Kidney (tissue), 22 donors: ENCODE measurements at places on chromosomes 5 and 9. TPM values are rescaled to one million over a fixed set of nuclear protein-coding genes. Genes with fewer than 3 reads are reported as not detected.
A peak's percentile ranks its signal among the peaks of the same experiment; 100 is the strongest.

IFNE gene
- total RNA-seq: 1.1 TPM

HCN1 gene
- not detected for total RNA-seq

FRMD3 gene
- total RNA-seq: 11.0 TPM

PRSS3 gene
- total RNA-seq: 0.79 TPM

DNA sequence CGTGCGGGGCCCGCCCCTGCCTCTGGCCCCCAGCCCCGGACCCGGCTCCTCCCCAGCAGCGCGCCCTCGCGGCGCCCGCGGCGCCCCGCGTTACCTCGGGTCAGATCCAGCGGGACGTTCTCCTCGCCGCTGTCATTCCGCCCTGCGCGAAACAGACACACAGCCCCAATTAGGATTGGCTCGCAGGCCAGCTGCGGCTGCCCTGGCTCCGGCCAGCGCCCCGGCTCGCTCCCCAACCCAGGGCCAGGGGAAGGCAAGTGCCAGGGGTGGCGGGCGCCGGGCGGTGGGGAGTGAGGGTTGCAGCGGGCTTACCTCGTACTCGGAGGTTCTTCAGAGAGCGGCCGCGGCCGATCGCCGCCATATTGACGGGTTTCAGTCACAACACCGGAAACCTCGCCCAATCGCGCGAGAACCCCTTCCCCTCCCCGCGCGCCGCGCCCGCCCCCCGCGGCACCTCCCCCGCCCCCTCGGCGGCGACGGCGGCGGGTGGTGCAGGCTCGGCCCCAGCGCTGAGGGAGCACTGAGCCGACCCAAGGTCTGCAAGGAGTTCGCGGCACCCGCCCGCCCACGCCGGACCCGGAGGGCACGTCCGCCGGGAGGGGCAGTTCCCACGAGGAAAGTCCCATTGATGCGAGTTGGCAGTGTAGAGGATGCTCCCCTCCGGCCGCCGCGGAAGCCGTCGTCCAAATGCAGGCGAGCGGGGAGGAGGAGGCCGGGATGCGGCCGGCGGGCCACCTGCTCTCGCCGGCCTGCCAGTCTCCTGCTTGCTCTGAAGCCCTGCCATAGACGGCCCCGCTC, at the start of gene RICTOR:
TSS of gene RICTOR (minus strand) at position 383 of the 798 bp plus-strand sequence. CDS start at position 361, 22 bp downstream.
- H3K36me3 ChIP-seq: no peaks in the 10 kb centered on the region
- no peaks in the 10 kb centered on the region for H3K4me1 ChIP-seq
- no peaks in the 10 kb centered on the region for H3K27me3 ChIP-seq
- peak within 1 kb of the TSS; percentile 98 for H3K27ac ChIP-seq
- DNase-seq: peak; percentile 96

GRCh38 chr5:13917061-13917460, 27.4 kb downstream of the DNAH5 start:
- H3K4me3 ChIP-seq: no peak overlapping the region
- H3K27ac ChIP-seq: no peak overlapping the region
- H3K27me3 ChIP-seq: no peaks in the 10 kb centered on the region
- H3K36me3 ChIP-seq: no peaks in the 10 kb centered on the region

GRCh38 chr9:4844056-4844838, 51.5 kb downstream of the RCL1 start:
- H3K27ac ChIP-seq: no peak overlapping the region
- no peak for DNase-seq
- H3K27me3 ChIP-seq: no peaks in the 10 kb centered on the region
- H3K4me1 ChIP-seq: peaks cover 4% of the 10 kb centered on the region

- peaks cover 2% of the 10 kb centered on the region for H3K27me3 ChIP-seq
- peak; percentile 61 for DNase-seq
- H3K27ac ChIP-seq: peak within 1 kb of the TSS; percentile 75
- peaks cover 12% of the 10 kb centered on the region for H3K4me1 ChIP-seq
- no peaks in the 10 kb centered on the region for H3K36me3 ChIP-seq
Measured at GRCh38 chr5:132830436-132831094, at the start of gene SHROOM1. Gene SHROOM1 (minus strand): TSS chr5:132830647. CDS start chr5:132826140, 4,507 bp downstream.

- peak overlapping the region; percentile 94 for H3K27ac ChIP-seq
- H3K36me3 ChIP-seq: peaks cover 4% of the 10 kb centered on the region
- no peaks in the 10 kb centered on the region for H3K27me3 ChIP-seq
- peak overlapping the region; percentile 61 for H3K4me3 ChIP-seq
Measured at GRCh38 chr5:138752341-138752950, 779 bp upstream of the CTNNA1 start.

- DNase-seq: no peak
- H3K36me3 ChIP-seq: no peaks in the 10 kb centered on the region
- H3K27ac ChIP-seq: no peak overlapping the region
- H3K27me3 ChIP-seq: no peaks in the 10 kb centered on the region
- H3K4me1 ChIP-seq: no peaks in the 10 kb centered on the region
Measured at GRCh38 chr5:17817990-17818389, 183.7 kb downstream of the TAF11L14 start.
